Fibroblast of lung (primary cell): ENCODE measurements at places on chromosomes 5 and 9.
A peak's percentile ranks its signal among the peaks of the same experiment; 100 is the strongest.

GRCh38 chr9:125649315-125649714, 57.7 kb downstream of the MAPKAP1 start:
- DNase-seq, result peak; percentile 47

DNA sequence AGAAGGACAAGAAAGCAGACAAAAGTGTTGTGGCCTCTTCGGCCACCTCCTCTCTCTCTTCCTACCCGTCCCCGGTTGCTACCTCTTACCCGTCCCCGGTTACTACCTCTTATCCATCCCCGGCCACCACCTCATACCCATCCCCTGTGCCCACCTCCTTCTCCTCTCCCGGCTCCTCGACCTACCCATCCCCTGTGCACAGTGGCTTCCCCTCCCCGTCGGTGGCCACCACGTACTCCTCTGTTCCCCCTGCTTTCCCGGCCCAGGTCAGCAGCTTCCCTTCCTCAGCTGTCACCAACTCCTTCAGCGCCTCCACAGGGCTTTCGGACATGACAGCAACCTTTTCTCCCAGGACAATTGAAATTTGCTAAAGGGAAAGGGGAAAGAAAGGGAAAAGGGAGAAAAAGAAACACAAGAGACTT, 2.4 kb downstream of the EGR1 start:
- no peak for DNase-seq

DNA sequence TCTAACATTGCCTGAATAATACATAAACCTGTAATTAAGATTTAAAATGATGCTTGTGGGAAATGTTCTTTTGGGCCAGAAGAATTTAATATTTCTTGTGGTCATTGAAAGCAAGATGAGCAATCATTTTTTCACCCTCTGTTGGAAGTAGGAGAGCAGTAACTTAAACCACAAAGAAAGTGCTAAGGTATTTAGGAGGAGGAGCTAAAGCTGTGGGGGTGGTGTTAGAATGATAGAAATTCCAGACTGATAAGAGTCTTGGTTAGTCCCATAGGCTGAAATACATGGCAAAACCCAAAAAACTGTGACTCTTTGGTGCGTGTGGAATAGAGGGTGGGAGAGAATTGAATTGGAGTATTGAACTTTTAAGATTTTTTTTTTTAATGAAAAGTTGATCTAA, 247.0 kb downstream of the YTHDC2 start:
- DNase-seq, result peak; percentile 57

DNA sequence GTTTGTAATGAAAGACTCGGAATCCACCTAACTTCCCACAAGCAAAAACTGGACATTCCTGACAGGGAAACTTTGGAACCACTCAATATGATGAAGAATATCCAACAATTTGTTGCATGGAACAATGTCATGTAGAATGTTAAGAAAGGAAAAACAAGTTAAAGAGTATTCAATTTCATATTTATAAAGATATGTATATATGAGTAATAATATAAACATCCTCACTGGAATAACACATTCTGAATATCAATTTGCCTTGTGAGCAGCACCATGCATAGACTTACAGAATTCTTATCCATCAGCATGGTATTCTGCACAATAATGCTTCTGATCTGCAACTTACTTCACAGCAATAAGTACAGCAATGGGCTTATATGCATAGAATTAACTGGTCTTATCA, 650.3 kb downstream of the SEMA5A start:
- peak; percentile 64 for DNase-seq

DNA sequence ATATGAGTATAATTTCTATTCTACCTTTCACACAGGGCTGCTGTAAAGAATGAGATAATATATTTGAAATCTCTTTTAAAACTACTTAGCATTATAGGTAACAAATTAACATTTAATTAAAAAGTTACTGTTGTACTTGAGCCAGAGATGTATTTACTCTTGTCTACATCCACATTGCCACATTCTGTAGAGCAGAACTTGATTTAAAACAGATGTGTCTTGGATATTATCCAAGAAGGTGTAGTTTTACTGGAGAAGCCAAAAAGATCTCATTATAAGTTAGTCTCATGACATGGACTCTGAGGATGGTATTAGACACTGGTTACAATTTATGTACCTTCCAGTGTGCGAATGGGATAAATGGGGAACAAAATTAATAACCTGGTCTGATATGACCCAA, 293.1 kb upstream of the CCNH start:
- no peak for DNase-seq

DNA sequence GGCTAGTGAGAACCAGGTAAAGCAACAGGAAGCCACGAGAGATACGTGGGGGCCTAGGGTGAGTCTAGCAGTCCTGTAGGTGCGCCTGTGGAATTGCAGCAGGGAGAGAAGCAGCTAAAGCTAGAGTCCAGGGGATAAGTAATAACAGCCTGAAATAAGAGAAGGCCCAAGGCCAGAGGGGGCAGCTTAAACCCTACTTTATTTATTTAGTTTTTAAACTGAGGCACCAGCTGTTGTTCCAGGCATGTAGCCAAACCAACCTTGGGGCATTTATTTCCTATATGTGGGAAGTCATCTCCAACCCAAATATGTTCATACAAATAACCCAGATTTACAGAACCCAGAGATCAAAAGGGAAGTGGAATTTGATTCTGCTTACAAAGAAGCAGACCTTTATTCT, 93.5 kb downstream of the GLDC start:
- DNase-seq, result peak; percentile 89

DNA sequence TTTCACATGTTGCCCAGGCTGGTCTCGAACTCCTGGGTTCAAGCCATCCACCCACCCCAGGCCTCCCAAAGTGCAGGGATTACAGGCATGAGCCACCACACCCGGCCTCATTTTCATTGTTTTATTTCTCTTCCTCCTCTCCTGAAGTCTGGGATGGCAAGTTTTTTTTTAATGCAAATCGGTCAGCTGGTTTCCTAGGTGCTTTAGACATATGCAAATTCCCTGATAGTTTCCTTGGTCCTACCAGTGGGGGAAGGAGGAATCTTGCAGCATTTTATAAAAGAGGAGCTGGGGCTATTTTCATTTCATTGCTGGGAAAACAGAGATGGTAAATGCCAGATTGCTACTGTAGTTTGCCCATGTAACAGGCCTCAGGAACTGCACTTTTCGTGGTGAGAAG, 179.4 kb downstream of the ACTL7B start:
- DNase-seq, result no peak

GRCh38 chr5:151086192-151086869, 5.5 kb upstream of the TNIP1 start:
- no peak for DNase-seq

DNA sequence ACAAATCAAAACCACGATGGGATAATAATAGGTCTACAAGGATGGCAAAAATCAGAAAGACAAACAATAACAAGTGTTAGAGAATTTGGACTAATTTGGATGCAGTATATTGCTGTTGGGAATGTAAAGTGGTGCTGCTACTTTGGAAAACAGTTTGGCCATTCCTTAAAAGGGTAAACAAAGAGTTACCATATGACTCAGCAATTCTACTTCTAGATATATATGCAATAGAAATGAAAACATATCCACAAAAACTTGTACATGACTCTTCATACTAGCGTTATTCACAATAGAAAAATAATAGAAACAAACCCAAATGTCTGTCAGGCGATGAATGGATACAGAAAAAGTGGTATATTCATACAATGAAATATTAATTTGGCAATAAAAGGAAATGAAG, 58.3 kb downstream of the JAK2 start:
- no peak for DNase-seq

DNA sequence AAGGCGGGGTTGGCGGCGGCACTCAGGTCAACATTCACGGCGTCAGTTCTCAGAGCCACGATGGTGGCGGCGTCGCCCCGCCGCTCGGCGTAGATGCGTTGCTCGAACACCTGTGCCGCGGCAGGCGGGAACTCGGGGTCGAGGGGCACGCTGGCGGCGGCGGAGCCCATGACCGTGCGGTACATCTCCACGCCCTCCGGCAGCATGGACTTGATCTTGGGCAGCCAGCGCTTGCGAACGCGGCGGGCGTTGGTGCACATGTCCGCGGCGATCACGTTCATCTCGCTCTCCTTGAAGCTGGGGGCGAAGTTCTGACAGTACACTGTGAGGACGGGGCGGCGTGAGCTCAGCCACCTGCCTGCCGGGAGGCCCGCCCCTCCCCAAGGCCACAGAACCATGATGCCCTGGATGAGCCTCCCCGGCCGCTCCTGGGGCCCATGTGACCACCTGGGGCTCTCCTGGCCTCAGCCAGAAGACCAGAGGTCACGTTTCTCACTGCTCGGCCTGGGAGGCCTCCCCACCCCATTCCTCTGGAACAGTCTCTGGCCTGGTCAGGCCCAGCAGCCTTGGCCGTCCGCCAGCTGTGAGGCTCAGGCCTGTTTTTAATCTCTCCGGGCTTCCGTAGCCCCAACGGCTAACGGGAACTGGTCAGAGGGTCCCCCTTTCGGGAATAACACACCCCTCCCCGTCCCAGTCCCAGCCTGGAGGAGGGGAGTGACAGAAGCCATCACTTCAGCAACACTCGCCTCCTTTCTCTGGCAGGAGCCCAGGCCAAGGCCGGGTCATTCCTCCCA, 50.7 kb upstream of the UBAC1 start:
- DNase-seq, result peak; percentile 65

GRCh38 chr9:133187561-133188005, 21.5 kb downstream of the OBP2B start:
- no peak for DNase-seq

GRCh38 chr5:154276973-154277331, 86.4 kb downstream of the GALNT10 start:
- peak; percentile 98 for DNase-seq

DNA sequence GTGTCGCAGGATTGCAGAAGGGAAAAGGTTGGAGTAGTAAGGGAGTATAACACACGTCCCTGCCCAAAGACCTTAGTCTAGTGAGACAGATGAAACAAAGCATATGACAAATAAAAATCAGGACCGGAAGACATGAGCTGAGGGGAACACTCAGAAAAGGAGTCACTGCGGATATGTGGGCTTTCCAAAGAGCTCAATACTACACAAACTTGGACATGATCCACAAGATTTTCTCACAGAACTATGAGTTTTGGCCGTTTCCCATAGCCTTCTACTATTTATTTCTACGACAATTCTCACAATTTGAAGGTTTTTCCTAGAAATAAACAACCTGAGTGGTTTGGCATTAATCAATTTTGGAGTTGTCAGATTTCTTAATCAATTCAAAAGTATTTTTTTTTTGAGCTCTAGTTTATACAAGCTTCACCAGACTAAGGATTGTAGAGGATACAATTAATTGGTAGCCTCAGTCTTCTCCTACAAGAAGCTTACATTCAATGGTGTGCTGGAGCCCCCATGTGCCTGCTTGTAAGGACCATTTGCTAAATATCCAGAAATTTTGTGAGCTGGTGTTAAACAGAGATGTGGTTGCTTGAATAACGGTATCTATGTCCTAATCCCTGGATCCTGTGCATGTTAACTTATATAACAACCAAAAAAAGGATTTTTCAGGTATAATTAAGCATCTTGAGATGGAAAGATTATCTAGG, 91.4 kb downstream of the ADAMTS12 start:
- peak; percentile 58 for DNase-seq

- no peak for DNase-seq
Observed at GRCh38 chr5:127471211-127471610, 46.2 kb upstream of the PRRC1 start.

- no peak for DNase-seq
Observed at GRCh38 chr9:71352837-71353236, 231.4 kb upstream of the TRPM3 start.

- DNase-seq, result no peak
Observed at GRCh38 chr5:138698713-138699112, 54.5 kb upstream of the CTNNA1 start.

DNA sequence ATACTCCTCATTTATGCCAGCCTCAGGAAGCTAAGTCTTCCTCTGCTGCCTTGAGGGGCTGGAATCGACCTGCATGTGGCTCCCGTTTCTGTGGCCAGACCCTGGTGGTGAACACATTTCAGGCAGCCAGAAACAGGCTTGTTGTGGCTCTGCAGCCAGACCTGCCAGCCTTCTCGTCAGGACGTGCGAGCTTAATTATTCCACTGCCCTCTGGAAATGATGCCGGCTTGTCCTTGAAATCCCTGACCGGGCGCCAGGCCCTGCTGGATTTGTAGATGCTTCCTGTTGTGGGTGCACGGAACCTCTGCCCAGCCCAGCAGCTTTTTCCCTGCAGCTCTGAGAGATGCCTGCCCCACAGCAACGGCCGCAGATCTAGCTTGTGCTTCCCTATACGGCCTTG, 41.6 kb downstream of the PDZD2 start:
- no peak for DNase-seq

GRCh38 chr5:7763621-7764072, 87.3 kb downstream of the CFAP90 start:
- DNase-seq, result no peak

GRCh38 chr9:113675475-113675941, 200.6 kb upstream of the ZNF618 start:
- DNase-seq, result peak; percentile 99

GRCh38 chr5:91166059-91166807, 216.9 kb downstream of the ARRDC3 start:
- DNase-seq, result no peak

GRCh38 chr5:74594137-74595040, 46.1 kb downstream of the ENC1 start:
- DNase-seq, result no peak

GRCh38 chr9:129624947-129625346, 1.0 kb upstream of the NTMT1 start:
- no peak for DNase-seq

GRCh38 chr5:32251871-32252458, 60.8 kb downstream of the MTMR12 start:
- peak; percentile 24 for DNase-seq

- no peak for DNase-seq
Observed at GRCh38 chr9:135955934-135956801, 5.0 kb downstream of the UBAC1 start.

DNA sequence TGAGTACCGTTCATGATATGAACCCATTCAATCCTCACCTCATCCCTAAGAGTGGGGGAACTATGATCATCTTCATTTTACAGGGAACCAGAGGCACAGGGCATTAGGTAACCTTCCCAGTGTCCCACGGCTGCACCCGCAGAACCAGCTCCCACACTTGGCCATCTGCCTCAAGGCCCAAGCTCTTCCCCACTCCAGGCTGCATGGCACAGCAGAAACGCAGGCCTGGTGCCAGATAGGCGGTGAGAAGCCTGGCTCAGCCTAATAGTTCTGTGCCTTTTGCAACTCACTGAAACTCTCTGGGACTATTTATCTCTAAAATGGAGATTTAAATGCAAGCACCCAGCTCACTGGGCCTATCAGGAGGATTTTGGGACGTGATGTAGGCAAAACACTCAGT, 90.8 kb upstream of the ZNF618 start:
- DNase-seq, result no peak

DNA sequence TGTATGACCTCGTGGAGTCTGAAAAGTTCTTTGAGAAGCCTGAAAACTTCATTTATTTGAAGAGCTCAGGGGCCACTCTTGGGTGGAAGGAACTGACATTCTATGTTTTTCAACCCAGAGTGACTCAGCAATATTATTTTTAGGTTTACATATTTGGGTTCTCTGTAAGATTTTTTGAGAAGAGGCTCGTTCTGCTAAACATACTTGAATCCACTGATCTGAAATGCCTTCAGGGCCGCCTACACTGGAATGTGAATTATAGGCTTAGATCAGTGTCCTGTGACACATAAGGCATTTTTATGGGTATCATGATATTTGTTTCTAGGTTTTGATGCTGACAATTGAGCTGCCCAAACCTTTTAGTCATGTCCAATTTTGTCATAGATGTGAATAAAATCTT, 86.2 kb downstream of the PSAT1 start:
- peak; percentile 49 for DNase-seq
